Retina (tissue), 1 donor: ENCODE measurements at places on chromosomes 2 and 18.

DNA sequence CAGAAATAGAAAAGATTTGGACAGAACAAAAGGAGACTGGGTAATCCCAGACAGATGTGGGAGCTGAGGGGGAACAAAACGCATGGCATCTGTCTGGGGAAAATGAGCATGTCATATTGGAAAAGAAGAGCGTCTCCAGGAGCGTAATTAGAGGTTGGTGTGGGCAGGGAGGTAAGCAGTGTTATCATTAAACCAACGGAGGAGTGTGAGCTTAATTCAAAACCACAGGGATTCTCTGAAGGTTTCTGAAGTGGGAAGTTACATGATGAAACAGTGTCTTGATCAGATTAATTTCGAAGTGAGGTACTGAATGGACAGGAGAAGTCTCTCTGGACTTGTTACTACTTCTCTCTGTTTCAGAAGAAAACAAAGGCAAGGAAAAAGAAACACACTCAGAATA is 53.3 kb downstream of the DTNB start:
- no peak for DNase-seq

GRCh38 chr18:24964216-24964615 is 387.8 kb downstream of the ZNF521 start:
- no peak for DNase-seq

- DNase-seq = peak; percentile 27
Measured at GRCh38 chr18:59041819-59042815, 97.6 kb upstream of the SEC11C start.

DNA sequence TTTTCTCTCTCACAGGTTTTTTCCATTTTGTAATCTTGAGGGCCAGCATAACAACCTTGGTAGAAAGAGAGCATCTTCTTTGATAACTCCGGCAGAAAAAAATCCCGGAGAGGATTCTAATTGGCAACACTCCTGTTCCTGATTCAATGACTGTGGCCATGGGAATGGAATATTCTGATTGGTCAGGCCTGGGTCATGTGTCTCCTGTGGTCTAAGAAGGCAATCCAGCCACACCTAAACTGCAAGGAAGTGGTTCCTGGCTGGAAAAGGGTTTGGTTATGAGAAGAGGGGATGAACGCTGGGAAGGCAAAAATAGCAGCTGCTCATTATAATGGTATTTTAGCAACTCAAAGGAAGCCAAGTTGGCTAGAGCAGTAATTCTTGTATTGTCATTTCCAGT is 24.8 kb upstream of the ZNF638 start:
- no peak for DNase-seq

GRCh38 chr2:46737577-46737976 is 178.0 kb downstream of the MCFD2 start:
- DNase-seq = no peak

DNA sequence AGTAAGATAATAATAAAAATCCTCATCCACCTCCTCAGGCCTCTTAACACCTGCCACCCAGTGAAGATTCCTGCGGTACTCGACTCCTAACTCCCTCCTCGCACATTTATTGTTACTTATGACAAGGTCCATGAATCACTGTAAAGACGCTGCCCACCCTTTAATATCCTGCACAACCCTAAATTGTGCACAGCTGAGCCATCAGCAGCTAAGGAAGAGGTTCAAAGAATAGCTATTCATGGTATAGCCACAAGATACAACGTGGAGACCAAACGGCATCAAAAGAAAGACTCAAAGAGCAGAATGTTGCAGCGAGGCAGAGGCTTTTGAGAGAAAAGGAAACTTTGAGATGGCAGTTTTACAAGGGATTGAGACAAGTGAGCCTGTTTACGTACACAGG is 266.3 kb downstream of the SATB2 start:
- DNase-seq = no peak

DNA sequence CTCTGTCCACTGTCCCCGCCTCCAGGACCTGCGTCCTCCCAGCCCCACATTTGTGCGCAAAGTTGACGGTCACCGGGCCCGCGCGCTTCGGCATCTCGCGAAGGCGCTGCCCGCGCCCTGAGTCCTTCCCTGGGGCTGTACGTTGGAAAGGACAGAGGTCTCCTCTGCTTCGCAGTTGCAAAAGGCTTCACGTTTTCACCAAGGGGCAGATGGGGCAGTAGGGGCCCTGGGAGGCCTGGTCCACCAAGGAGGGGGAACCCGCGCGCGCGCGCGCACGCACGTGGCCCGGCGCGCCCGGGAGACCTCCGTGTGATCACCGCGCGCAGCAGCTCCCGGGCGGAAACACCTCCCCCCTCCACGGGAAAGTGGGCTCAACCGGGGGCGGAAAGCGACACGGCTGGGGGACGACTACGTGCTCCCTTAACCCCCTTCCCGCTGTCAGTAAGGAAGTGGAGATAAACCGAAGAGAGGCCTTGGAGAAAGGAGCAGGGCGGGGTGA is 21.9 kb downstream of the TEX44 start:
- peak; percentile 91 for DNase-seq

DNA sequence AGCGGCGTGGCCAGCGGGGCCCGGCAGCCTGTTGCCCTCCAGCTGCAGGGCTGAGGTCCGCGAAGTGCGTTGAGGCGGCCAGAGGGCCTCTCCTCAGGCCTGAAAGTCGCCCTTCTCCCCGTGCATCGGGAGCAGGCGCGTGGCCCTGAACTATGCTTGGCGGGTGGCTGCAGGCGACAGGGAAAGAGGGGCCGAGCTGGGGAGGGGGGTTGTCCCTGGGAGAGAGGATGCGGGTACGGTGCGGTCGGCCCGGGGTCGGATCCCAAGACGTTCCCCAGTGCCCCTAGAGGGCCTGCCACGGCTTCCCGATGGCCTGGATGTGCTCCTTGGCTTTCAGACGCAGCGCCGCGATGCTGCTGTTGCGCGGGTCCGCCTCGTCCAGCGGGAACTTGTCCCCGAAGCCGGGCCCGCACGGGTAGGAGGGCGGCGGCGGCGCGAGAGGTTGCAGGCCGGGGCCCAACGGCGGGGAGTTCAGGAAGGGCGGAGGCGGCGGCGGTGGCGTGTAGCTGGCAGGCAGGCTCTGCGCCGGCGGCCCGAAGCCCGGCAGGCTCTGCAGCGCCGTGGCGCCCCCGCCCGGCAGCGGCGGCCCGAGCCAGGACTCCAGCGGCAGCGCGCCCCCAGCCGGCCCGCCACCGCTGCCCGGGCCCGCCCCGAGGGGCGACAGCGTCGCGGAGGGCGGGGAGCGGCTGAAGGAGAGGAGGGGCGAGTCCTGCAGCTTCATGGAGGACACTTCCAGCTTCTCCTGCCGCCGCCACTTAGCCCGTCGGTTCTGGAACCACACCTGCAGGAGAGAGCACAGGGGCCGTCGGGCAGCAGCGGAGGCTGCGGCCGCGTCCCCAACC is 4.3 kb downstream of the RAX start:
- peak; percentile 79 for DNase-seq

DNA sequence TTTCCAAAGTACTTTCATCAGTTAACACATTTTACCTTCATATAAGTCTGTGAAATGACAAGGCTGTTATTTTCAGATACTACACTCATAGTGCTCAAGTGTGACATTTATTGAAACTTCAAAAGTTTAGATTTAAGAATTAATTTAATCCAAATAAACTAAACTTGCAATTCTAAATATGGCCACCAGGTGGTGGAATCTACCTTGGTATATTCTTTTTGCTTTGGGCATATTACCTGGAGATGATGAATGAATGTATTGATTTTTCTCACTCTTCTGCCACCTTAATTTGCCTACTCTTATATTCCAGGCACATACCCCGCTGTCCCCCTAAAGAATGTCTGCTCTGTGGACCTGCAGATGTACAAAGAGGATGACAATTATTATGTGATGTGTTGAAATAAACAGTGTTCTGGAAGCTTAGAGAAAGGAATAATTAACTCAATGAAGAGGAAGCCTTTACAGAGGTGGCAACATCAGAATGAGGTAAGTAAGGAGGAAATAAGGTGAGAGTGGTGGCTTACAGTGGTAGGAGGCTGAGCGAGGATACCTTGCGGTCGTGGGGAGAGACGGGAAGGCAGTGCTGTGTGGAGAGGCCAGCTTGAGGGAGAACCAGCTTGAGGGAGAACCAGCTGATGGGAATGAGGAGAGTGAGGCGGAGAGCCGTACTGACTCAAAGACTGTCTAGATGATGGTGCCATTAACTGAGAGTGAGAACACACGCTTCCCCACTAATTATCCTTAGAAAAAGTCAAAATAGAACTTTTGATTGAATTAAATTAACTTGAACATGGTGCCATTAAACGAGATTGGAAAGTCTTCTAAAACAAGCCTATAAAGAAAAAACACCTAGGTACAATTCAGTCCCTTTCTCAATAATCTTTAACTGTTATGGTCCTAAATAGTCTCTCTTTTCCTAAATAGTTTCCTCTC is 179.5 kb downstream of the CELF4 start:
- peak; percentile 44 for DNase-seq

DNA sequence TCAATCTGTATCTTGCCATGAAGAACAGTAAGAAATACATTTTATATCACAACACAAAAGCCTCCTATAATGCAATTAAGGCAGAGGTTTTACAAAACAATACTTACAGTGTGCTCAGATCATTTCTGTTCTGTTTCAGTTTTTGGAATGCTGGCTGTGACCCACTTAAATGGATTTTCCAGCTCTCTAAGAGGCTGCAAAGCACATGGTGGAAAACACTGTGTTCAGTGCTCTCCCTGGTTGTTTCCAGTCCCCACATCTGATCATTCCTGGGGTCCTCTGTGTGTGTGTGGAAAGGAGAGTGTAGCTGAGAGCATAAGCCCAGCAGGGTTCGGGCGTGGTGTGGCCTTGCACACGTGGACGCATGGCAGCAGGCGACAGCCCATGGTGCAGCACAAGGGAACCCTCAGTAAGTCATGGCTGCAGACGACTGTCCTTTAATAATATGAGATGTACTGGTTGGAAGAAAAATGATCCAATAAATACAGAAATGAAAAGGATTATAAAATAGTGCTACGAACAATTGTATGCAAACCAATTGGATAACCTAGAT is 95.6 kb downstream of the FAM210A start:
- no peak for DNase-seq

DNA sequence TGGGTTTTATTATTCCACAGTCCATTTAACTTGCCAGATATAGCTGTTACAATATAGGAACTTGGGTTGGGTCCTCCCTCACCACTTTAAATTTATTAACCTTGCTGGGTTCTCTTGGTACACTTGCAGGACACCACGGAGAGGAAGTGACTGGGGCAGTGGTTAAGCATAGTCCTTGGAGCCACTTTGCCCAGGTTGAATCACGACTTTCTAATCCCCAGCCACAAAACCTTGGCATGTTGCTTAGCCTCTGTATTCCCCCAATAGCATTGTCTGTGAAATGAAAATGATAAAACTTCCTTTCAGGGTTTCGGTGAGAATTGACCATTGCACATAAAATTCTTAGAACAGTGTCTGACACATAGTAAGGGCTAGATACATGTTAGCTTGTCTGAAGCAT is 221.2 kb downstream of the IRS1 start:
- DNase-seq = no peak

DNA sequence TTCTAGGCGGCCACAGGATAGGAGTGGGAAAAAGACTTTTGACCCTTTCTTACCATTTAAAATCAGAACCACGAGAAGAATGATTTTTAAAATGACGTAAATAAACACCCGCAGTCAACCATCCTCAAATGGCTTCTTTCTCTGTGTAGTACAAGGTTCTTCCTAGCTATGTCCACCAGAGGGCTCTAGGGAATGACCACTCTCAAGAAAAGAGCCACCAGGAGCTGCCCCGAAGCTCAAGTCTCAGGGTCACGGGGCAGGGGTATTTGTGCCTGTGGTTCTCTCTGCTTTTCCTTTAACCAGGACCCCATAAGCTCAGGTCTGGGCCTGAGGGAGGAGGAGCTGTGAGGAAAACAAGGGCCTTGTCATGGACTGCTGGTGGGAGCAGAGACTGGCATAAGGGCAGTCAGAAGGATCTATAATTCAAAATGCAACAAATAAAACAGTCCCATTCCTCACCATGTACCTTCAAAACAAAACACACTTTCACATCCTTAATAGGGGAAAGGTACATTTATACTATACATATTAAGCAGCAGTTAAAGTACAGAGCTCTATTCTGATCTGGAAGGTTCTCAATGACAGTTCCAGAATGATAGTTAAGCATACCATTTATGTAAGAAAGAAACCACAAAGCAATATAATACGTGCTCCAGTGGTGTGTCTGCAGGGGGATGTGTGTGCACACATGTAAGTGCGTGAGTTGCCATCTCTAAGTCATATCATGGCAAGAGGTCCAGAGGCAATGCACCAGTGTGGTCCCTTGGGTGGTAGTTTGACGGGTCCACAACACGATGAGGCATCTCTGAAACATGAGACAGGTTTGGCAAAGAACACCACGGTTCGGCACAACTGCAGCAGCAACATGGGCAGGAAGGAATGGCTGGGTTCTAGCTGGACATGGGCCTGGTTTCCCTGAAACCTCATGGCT is 18.6 kb downstream of the LYPD1 start:
- DNase-seq = peak; percentile 39

DNA sequence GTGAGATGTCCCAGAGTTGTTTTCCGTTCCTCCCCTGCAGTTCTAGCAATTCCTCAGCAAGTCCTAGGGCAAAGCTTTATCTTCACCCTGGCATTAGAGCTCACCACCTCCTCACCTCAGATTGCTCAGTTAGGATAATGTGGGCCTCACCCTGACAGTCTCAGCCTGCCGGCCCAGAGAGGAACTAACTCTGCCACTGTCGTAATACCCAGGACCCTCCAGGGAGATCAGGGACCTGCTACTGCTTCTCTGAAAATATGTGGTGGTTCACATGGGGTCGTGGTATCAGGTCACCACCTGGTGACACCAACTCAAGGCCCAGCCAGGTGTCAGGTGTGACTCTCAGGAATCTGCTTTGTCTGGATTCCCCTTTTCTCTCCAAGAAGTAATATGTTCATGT is 120.7 kb downstream of the FEZ2 start:
- no peak for DNase-seq

DNA sequence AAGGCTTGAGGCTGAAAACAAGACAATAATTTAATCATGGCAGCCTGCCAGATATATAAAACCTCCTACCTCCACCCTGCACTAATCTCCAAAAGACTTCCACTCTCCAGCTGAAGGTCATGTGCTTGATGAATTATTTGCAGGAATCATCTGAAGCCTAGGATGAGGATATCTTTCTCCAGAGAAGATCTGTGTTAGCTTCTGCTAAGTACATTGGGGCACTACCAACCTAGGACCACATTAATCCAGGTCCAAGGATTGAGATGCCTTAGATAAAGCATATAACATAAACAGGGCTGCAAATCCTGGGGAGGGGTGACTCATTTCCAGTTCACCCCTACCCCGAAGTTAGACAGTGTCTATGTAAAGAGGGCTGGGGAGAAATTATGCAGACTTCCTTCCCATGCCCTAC is 80.5 kb upstream of the FRZB start:
- no peak for DNase-seq

DNA sequence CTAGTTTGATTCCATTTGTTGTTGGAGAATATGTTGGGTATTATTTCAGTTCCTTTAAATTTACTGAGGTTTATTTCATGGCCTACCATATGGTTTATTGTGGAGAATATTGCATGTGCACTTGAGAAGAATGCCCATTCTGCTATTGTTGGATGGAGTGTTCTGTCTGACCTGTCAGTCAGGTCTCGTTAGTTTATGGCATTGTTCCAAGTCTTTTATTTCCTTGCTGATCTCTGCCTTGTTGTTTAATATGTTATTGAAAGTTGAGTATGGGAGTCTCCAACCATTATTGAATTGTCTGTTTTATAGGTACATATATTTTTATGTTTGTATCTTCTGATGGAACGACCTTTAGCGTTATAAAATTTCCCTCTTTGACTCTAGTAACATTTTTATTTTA is 86.3 kb downstream of the PTPN4 start:
- DNase-seq = no peak

GRCh38 chr18:33699372-33699771 is 121.4 kb downstream of the ASXL3 start:
- no peak for DNase-seq

- no peak for DNase-seq
Measured at GRCh38 chr2:18903750-18904149, 314.4 kb upstream of the NT5C1B start.
